ENCODE measurements at places on chromosomes 2 and 18.

- DNase-seq = no peak
Observed at GRCh38 chr2:132978840-132979239, 308.8 kb upstream of the LYPD1 start.

GRCh38 chr2:41750829-41751228 lies 297.0 kb upstream of the PKDCC start:
- DNase-seq = no peak

- no peak for DNase-seq
Observed at GRCh38 chr2:64760128-64760527, 106.4 kb upstream of the SERTAD2 start.

GRCh38 chr2:64040161-64040560 lies 20.9 kb upstream of the VPS54 start:
- no peak for DNase-seq

GRCh38 chr2:48948400-48949125 lies 193.0 kb upstream of the LHCGR start:
- no peak for DNase-seq

GRCh38 chr18:61750840-61751668 lies 141.8 kb downstream of the RNF152 start:
- DNase-seq = no peak

GRCh38 chr2:168189835-168190569 lies 57.4 kb downstream of the STK39 start:
- peak; percentile 69 for DNase-seq

GRCh38 chr2:228549441-228550007 lies 368.0 kb upstream of the SPHKAP start:
- no peak for DNase-seq
